ENCODE measurements at places on chromosomes 7 and 10. TPM values are rescaled to one million over a fixed set of nuclear protein-coding genes. Genes with fewer than 3 reads are reported as not detected.
A peak's percentile ranks its signal among the peaks of the same experiment; 100 is the strongest.

- DNase-seq = peak; percentile 69
These were observed 13.9 kb downstream of the TRIM8 start for GRCh38 chr10:102657984-102658724.

- no peak for DNase-seq
These were observed 26.8 kb upstream of the ZNF746 start for GRCh38 chr7:149524394-149524793.

DNA sequence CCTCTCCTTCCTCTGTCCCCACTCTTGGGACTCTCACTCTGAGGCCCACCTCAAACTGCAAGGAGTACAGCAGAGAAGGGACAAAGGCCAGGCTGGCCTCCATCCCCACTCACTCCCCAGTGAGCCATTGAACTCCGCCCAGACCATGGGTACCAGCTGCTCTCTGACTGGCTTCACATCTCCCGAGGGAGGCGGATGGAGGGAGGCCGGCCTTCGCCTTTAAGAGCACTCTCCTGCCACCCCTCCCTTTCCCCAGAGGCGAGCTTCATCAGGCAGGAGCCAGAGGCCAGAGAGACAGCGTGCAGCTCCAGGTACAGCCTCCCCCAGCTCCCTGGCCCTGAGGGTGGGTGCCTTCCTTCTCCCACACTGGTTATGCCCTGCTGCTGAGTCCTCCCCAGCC, 1.8 kb upstream of the LDB3 start:
- DNase-seq = no peak

GRCh38 chr10:95183271-95184230, 10.5 kb upstream of the ACSM6 start:
- peak; percentile 72 for DNase-seq

- DNase-seq = no peak
These were observed 80.9 kb upstream of the SEMA3C start for GRCh38 chr7:80999771-81000170.

- DNase-seq = no peak
These were observed 29.7 kb upstream of the ZNRF2 start for GRCh38 chr7:30254717-30255063.

GRCh38 chr10:102704915-102705314, 9.3 kb downstream of the ARL3 start:
- no peak for DNase-seq

DNA sequence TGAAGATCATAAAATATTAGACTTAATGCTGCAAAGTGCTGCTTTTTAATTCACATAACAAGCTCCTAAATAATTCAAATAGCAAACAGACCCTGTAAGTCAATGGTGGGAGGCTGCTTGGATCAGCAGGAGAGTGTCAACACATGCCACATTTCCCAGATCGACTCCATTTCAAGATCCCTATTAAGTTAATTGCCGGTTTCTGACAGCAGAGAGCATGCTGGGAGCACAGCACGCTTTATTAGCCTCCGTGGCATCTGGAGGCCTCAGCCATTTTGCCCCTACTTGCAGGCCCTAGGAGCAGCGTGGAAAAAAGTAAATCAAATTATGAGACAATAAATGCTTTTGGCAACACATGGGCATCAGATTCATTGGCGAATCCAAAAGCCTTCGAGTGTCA, 201.0 kb downstream of the EMX2 start:
- DNase-seq = no peak

GRCh38 chr7:158950914-158951635, 94.7 kb downstream of the DYNC2I1 start:
- DNase-seq = no peak

DNA sequence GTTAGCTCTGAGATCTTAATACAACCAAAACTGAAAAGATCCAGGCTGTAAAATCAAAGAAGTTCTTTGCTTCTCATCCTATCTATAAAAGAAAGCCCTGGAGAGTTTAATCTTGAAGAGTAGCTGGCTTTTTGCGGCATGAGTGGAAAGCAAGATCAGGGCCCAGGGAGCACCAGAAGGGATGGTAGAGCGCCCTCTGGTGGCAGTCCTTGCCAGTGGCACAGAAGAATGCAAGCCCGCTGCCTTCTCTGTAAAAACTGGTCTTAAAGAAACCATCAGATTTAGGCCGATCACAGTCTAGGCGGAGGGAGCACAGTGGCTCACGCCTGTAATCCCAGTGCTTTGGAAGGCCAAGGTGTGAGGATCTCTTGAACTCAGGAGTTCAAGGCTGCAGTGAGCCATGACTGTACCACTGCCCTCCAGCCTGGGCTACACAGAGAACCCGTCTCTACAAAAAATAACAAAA, 35.6 kb downstream of the CPN1 start:
- peak; percentile 85 for DNase-seq

DNA sequence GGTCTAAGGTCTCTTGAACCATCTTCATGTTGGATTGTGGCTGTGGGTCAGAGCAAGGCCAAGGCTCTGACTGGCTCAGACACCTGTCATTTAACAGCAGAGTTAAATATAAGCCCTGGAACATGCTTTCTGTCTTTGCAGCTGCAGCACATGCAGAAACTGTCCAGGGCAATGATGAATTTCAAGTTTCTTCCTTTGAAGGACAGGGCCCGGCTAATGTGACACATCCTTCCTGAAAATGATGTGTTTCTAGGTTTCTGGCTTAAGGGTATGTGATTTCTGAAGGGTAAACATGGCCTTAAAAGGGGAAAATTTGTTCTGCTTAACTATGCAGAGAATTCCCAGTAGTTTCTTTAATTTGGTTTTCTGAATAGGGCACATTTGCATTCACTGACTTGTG, 34.0 kb upstream of the SLC35B4 start:
- no peak for DNase-seq

DNA sequence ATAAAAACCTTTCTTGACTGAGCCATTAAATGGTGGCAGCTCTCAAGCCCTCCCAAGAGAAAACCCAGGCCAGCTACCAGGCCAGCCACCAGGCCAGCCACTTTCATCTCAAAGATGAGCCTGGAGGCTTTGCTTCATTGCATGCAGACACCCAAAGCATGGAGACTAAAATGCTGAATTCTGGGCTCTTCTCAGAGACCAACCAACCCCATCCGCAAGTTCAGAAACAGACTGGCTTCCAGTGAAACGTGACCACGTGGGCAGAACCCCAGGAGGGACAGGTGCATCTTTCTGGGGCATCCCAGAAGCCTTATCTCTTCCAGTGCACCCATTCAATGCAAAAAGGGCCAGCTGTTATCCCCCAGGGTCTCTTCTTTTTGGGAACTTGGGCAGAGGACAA, 20.9 kb downstream of the CHST15 start:
- DNase-seq = no peak

DNA sequence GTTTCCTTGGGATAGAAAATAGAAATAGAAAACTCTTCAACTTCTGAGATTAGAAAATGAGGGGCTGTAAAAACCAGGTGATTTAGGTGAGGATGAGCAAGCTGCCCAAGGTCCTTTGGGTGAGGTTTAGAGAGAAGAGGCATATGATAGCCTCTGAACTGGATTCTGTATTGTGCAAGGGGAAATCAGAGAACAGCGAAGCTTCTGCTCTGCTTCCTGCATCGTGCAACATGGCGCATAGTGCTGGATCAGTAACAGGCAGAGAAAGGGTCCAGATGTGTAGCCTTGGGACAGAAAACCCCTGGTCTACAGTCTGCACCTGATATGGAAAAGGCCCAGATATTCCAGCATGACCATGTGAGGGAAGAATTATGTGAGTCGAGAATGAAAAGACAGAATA, 121.7 kb downstream of the MBL2 start:
- DNase-seq = no peak

GRCh38 chr7:77388055-77388641, 28.0 kb downstream of the GSAP start:
- DNase-seq = no peak

DNA sequence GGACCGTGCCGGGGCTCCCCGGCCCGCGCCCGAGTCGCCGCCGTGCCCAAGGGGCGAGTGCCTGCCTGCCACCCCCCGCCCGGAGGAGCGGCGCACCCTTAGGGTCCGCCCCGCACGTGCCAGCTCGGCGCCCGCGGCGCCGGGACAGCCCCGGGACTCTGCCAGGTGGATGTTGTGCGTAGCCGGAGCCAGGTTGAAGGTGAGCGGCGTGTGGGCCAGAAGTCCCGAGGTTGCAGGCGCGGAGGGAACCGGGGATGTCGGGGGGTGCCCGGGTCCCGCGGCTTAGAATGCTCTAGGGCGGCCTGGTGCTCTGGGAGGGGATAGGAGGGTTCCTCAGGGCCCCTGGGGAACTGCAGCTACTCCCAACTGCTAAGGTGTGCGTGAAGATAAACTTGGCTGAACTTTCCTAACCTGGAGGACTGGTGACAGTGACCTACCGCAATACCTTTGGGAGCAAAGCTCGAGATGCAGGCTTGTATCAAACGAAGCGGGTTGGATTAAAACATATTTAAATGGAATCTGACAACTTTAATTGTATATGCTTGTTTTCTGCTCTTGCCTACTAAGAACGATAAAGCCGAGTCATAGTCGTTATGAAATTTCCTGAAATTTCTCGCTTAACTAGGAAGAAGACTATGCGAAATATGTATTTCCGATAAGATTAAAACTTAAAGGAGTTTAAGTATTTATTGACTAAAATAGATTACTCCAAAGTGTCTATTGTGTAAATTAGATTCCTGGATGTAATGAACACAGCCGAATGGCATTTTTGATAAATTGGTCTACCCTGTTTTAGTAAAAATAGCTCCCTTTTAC, at the start of gene CUX1:
CUX1 (plus strand) TSS at position 156 of the 816 bp plus-strand sequence; CDS start at position 170, 14 bp downstream.
- DNase-seq = no peak

DNA sequence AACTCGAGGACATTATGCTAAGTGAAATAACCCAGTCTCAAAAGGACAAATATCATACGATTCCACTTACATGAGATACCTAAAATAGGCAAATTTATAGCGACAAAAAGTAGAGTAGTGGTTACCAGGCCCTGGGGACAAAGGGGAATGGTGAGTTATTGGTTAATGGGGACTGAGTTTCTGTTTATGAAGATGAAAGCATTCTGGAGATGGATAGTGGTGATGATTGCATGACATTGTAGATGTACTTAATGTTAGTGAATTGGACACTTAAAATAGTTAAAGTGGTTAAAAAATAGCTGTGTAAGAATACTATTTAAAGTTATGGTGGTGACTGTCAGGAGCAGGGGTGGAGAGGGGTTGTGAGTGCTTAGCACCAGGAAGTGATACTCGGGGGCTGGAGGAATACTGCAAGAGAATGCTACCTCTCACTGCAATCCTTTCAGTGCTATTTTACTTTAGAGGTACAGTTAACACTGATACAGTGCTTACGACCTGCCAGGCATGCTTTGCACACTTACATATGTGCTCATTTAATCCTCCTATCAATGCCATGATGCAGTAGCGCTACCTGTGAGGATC, 16.7 kb upstream of the TEX36 start:
- no peak for DNase-seq

GRCh38 chr7:127885843-127886242, 145.4 kb downstream of the LRRC4 start:
- no peak for DNase-seq

GRCh38 chr10:47189802-47190201, 110.2 kb upstream of the GDF10 start:
- no peak for DNase-seq

- no peak for DNase-seq
These were observed 23.0 kb upstream of the EGFR start for GRCh38 chr7:54995610-54996363.

GRCh38 chr10:132582771-132583170, 45.2 kb downstream of the INPP5A start:
- DNase-seq = no peak

DNA sequence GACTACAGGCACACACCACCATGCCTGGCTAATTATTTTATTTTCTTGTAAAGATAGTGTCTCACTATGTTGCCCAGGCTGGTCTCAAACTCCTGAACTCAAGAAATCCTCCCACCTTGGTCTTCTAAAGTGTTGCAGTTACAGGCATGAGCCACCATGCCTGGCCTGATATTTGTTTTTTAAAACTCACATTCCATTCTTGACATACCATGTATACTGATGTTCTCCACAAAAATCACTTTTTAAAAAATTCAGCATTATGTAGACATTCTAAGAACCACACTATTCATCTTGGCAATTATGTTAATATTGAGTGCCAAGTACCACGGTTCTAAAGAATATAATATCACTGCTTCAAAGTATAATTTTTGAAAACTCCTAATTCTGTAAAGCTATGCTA, 43.5 kb downstream of the IDE start:
- DNase-seq = no peak

DNA sequence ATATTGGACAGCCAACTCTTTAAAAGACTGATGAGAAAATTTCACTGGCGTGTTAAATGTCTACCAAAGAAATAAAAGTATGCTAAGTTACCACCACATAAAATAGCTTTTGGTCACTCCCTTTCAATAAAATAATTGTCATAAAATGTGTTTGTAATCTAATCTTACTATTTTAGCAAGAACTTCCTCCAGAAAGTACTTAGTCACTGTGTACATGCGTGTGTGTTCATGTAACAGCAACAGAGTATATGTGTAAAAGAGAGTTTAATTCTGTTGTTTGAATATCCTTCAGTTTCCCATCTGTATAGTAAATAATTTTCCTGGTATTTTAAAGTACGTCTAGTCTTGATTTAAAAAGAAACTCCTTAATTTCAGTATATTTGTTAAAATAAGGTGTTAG, 35.0 kb upstream of the WASL start:
- DNase-seq = no peak

GRCh38 chr10:43138757-43139241, 554 bp downstream of the CSGALNACT2 start:
- no peak for DNase-seq

- DNase-seq = no peak
These were observed 57.8 kb downstream of the CYP51A1 start for GRCh38 chr7:92076509-92076908.

- no peak for DNase-seq
These were observed 475.2 kb upstream of the CELF2 start for GRCh38 chr10:10542477-10542876.

DNA sequence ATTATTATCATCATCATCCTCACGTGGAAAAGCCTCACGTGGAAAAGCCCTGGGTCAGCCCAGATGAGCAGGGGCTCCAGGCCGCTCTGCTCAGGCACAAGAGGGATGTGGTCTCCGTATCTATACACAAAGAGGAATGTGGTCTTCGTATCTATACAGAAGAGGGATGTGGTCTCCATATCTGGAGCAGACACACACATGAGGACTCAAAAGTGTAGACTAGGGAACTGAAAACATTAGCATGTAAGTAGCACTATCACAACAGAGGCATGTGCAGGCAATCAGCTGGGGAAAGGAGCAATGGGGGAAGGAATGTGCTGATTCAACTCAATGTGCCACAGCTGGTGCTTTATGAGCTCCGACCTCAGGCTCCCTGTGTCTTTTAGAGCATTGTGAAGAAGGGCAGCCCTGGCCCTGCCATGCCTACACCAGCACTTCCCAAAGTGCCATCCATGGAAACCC, 86.5 kb downstream of the PLXNA4 start:
- no peak for DNase-seq

- DNase-seq = no peak
These were observed 470.2 kb downstream of the PAXIP1 start for GRCh38 chr7:154532771-154533170.

GRCh38 chr7:100493476-100494264, 9.9 kb downstream of the NYAP1 start:
- DNase-seq = no peak

The IGFBP1 gene
- total RNA-seq = 0.98 TPM

The DPYSL4 gene
- total RNA-seq = 2.3 TPM

The FOXP2 gene
- total RNA-seq = 5.9 TPM

The CCDC3 gene
- total RNA-seq = 13.0 TPM

The TMEM106B gene
- total RNA-seq = 47.9 TPM

The OPN1SW gene
- total RNA-seq = not detected

The DENND2A gene
- 6.9 TPM for total RNA-seq

The ADAP1 gene
- total RNA-seq = 7.5 TPM

The UNCX gene
- not detected for total RNA-seq

The ZNF248 gene
- total RNA-seq = 11.0 TPM
